ENCODE measurements at places on chromosomes 11 and 22. TPM values are rescaled to one million over a fixed set of nuclear protein-coding genes. Genes with fewer than 3 reads are reported as not detected.

MADD gene
- 32.8 TPM for total RNA-seq

PATE2 gene
- not detected for total RNA-seq

TEX54 gene
- total RNA-seq: not detected

SLC43A3 gene
- total RNA-seq: 5.9 TPM

TMEM45B gene
- total RNA-seq: not detected

DGAT2 gene
- total RNA-seq: 0.39 TPM

GGT5 gene
- 30.5 TPM for total RNA-seq

NLRP14 gene
- total RNA-seq: not detected

TALDO1 gene
- total RNA-seq: 190 TPM

TMEM25 gene
- 42.0 TPM for total RNA-seq

CEP57 gene
- total RNA-seq: 40.0 TPM

GVQW3 gene
- 0.54 TPM for total RNA-seq

PLEKHA7 gene
- 122 TPM for total RNA-seq

IGLL5 gene
- not detected for total RNA-seq

USP2 gene
- 0.11 TPM for total RNA-seq

OR5D13 gene
- not detected for total RNA-seq

FOSL1 gene
- total RNA-seq: 1.1 TPM

FADS2 gene
- 10.6 TPM for total RNA-seq

PYGM gene
- 0.22 TPM for total RNA-seq

OR5F1 gene
- not detected for total RNA-seq

P2RX6 gene
- not detected for total RNA-seq

MPZL3 gene
- 61.1 TPM for total RNA-seq

CTTN gene
- 269 TPM for total RNA-seq

GLYATL2 gene
- not detected for total RNA-seq

SPDYC gene
- not detected for total RNA-seq

MS4A8 gene
- total RNA-seq: not detected

SLC22A6 gene
- not detected for total RNA-seq

CTSC gene
- 37.5 TPM for total RNA-seq

INPP5J gene
- 0.79 TPM for total RNA-seq

MEI1 gene
- 0.39 TPM for total RNA-seq

OR8G5 gene
- not detected for total RNA-seq

OAF gene
- total RNA-seq: 9.9 TPM

ACAT1 gene
- 21.6 TPM for total RNA-seq

SAA1 gene
- total RNA-seq: not detected

CHRDL2 gene
- total RNA-seq: not detected

OR5AP2 gene
- 0.33 TPM for total RNA-seq

FGF4 gene
- not detected for total RNA-seq

GDPD5 gene
- total RNA-seq: 5.0 TPM

PRR33 gene
- total RNA-seq: not detected

NXPE2 gene
- 0.76 TPM for total RNA-seq

BAIAP2L2 gene
- total RNA-seq: under 0.01 TPM

MS4A15 gene
- total RNA-seq: not detected

IL17REL gene
- total RNA-seq: not detected

ADM gene
- total RNA-seq: 69.0 TPM
